AG09309 (cell line): ENCODE measurements at places on chromosomes 6 and 20.

- no peak for DNase-seq
These were observed 348.0 kb downstream of the HDGFL1 start for GRCh38 chr6:22917344-22917743.

DNA sequence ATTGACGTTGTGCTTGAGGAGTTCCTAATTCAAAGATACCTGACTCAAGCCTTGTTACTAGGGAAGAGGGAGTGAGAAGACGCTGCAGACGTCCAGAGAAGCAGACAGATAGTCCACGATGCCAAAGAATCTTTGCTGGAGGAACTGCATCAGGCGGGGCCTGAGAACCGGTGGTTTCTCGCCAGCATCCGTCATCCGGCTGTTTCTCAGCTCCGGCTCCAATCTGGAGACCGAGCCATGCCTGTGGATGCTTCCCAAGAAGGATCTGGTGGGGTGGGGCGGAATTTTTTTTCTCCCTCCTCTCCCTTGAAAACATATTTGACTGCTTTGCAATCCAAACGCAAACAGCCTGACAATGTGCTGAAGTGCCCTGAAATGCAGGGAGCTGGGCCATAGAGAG is 125.8 kb upstream of the SRSF6 start:
- DNase-seq = no peak

DNA sequence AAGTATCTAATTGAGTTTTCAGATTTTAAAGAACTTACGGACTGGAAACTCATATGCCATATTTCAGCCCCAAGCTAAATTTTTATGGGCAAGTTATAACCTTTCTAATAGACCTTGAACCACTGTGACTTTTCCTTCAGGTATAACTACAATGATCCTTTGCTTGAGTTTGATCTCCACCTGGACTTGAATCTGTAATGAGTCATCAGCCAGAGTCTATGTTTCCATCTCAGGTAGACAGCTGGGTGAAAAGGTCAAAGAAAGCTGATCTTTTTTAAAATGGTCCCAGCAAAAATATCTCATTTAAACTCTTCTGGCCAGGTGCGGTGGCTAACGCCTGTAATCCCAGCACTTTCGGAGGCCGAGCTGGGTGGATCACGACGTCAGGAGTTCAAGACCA is 88.4 kb upstream of the SGK1 start:
- DNase-seq = no peak

GRCh38 chr6:162825597-162825996 is 97.8 kb downstream of the PACRG start:
- DNase-seq = no peak

GRCh38 chr20:25315418-25316210 is 67.7 kb downstream of the PYGB start:
- DNase-seq = no peak

GRCh38 chr20:63253438-63254231 is 628 bp downstream of the NKAIN4 start:
- DNase-seq = no peak

DNA sequence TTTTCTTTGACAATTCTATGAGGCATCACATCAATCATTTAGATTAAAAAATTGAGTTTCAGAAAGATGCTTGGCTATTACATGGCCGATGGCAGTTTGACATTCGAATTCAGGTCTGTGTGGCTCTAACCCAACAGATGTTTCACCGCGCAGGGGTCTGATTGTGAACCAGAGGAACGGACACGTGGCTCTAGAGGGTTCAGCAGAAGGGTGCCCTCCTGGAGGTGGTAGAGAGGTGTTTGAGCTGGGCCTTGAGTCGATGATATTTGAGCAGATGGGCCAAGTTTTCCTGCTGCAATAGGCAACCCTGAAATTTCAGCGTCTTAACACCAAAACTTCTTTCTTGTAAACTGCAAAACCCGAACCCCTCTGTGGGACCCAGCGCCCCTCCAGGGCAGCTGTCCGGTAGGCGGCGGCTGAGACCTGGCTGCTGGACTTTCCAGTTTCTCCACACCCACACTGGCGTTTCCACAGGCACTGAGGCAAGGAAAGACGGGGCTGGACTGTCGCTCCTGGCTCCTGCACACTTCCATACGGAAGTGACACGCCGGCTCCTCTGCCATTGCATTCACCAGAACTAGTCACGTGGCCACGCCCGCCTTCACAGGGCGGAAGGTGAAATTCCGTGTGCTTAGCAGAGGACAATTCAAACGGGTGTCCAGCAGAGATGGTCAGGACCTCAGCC is 11.3 kb upstream of the AFDN start:
- no peak for DNase-seq

- no peak for DNase-seq
These were observed 84.8 kb downstream of the LRRC1 start for GRCh38 chr6:53879608-53880007.

DNA sequence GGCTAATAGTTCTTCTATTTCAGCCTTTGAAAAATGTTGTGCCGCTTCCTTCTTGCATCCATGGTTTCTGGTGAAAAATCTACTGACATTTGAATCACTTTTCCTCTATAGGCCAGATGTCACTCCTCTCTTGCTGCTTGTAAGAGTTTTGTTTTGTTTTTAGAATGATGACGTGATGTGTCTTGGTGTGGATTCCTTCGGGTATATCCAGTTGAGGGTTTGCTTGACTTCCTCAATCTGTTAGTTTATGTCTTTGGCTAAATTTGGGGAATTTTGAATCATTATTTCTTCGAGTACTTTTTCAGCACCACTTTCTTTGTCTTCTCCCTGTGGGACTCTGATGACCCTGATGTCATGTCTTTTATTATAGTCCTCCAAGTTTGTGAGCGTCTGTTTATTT is 175.5 kb downstream of the MYLK4 start:
- DNase-seq = no peak

DNA sequence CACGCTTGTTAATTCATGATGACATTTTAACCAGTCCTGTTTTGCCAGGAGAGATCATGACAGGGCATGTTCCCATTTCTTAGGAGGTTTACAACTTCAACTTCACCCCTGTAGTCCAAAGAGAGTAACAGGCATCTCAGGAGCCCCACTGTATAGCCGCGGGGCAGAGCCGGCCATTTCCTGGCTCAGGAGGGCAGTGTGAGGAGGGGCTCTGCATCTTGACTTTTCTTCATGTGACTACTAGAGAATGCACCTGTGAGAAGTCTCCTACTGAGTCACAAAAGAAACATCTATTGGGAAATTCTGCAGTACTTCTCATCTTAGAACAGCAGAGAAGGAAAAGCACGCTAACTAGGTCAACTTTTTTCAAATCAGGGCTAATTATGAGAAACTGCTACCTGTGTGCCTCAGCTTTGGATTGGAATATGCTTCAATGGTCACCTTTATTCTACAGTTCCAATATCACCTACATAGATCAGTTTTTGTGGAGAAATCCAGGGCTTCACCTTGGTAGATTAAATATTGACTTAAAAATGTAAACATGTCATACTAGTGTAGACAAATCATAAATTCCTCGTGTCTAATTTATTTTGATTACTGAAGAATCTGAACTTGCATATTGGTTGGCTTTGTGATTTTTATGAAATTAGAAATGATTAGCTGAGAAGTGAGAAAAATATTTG is 28.6 kb upstream of the SIM1 start:
- no peak for DNase-seq

GRCh38 chr20:47665221-47665991 is 119.9 kb downstream of the SULF2 start:
- DNase-seq = no peak

DNA sequence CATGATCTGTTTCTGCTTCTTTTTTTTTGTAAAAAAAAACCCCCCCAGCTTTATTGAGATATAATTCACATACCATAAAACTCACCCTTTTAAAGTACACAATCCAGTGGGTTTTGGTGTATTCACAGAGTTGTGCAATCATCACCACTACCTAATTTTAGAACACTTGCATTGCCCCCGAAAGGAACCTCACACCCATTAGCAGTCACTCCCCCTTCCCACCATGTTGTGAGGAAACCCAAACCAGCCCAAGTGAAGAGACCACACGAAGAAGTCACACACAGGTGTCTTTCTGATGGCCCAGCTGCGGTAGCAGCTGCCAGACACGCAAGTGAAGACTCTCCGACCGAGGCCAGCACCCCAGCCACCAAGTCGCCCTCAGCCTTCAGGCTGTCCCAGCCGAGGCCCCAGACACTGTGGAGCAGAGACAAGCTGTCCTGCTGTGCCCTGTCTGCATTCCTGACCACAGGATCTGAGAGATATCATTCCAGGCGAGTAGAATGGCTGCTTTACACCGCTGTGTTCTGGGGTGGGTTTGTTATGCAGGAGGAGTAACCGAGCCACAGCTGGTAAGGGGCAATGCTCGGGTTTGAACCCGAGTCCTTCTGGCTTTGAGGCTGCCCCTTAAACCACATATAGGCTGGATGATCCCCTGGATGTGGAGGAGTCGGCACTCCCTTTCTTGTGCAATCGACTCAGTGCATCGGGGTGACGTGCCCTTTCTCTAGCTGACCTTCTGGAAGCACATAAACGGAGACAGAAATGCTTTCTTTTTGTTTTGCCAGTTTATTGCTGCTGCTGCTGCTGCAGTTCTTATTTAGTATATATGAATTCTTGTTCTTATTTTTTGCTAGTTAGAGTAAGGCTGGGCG is 59.1 kb upstream of the PTPN1 start:
- DNase-seq = peak; percentile 24

DNA sequence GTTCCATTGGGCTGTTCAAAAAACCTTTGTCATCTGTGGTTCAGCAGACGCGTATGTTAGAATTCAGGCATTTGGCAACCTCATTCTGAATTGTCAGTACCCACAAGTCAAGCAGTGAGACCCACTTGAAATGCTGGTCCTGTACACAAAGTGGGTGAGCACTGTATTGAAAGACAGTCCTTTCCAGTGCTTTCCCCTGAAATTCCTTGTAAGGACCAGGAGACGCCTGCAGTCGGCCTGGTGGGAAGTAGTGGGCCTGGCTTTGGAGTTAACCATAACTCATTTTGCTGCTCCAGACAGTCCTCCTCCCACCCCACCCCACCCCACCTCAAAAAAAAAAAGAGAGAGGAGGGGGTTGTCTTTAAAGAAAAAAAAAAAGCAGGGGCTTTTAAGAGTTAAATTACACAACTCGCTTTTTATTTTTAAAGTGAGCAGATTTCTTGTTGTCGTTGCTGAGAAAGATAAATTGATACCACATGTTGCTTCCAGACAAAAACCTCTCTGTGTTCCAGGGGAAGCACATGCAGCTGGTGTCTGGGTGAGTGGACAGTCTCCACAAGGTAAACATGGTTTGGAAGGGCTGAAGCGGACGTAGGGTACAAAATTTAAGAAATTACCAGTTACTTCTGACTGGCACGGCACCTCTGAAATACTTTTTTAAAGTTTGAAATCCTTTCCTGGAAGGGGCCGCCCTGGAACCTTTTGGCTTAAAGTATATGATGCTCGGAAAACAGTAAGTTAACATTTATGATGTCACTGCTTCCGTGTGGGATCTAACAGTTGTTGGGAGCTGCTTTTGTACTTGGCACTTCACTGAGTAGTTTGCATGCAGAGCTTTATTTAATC is 95.3 kb downstream of the FOXO3 start:
- DNase-seq = peak; percentile 66

- DNase-seq = no peak
These were observed 441.1 kb downstream of the MEI4 start for GRCh38 chr6:78093906-78094305.

DNA sequence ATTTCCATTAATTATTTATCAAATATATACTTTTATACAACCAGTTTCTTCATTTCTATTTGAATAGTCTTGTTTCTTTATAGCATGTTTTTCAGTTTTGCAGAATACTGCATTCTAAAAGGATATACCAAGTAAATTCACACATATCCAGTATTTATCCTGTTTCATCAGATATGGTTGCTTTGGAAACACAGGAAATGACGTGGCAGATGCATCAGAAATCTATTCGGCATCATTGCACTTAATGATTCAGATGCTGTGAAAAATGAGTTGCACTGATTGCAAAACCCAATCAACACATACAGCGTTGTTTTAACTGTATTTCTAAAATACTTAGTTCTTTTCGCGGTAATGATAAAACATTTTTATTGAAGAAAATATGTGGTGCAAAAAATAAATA is 594.9 kb downstream of the CDH26 start:
- no peak for DNase-seq

DNA sequence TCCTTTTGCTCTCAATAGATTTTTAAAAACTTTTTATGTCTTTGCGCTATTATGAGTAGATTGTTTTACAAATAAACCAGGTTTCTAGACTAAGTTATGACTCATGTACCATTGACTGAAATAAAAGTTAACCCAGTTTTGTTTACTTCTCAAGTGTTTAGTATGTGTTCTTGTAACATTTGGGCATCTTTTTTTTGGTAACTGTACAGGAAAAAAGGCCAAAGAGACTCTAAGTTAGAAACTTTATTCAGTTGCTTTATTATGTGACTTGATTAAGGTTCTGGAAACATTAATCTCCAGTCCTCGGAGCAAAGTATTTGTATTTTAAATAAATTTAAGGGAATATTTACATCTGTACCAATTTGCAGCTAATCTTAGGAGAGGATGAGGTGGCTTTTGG is 2.9 kb downstream of the NKAIN2 start:
- DNase-seq = no peak

DNA sequence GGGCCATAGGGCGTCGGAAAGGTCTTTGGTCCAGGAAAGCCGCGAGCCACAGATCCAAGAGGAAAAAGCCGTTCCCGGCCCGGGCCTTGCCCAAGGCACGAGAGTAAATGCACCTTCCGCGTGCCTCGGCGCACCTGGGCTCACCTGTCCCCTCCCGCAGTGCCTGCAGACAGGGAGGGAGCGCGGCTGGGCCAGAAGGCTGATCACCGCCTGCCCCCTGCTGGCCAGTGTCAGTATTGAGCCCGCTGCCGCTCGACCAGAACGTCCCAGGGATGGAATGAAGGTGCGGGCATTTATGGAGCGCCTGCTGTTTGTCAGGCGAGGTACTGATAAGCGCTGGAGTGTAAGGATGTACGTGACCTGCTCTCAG is 679 bp upstream of the LPIN3 start:
- DNase-seq = no peak

DNA sequence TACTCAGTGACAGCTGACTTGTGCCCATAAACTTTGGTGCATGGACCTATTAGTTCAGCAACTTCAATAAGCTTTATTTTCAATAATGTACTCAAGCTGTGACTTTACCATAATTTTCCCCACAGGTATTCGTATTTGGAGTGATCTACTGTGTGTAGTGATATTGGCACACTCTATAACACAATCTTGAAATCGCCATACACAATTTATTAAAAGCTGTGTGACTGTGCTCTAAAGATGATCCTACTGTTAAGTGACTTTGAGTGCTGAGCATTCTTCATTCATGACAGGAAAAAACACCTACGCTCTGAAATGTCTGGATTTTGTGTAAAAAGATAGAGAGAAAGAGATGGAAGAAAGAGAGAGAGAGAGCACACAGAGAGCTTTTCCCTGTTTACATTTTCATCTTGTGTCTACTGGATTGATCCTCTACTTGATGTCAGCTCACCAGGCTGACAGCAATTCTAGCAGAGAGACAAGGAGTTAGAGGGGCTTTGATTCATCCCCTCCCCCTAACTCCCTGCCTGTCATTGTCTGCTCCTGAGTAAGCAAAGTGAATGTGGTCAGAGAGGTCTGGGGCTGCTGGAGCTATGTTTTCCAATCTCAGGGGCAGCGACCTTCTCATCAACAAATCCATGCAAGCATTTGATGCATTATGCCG is 538.7 kb upstream of the POU3F2 start:
- DNase-seq = no peak
